ENCODE measurements at places on chromosomes 6 and 20. TPM values are rescaled to one million over a fixed set of nuclear protein-coding genes. Genes with fewer than 3 reads are reported as not detected.

- DNase-seq, result no peak
These were observed 395.0 kb downstream of the SMOC2 start for GRCh38 chr6:168835991-168836390.

DNA sequence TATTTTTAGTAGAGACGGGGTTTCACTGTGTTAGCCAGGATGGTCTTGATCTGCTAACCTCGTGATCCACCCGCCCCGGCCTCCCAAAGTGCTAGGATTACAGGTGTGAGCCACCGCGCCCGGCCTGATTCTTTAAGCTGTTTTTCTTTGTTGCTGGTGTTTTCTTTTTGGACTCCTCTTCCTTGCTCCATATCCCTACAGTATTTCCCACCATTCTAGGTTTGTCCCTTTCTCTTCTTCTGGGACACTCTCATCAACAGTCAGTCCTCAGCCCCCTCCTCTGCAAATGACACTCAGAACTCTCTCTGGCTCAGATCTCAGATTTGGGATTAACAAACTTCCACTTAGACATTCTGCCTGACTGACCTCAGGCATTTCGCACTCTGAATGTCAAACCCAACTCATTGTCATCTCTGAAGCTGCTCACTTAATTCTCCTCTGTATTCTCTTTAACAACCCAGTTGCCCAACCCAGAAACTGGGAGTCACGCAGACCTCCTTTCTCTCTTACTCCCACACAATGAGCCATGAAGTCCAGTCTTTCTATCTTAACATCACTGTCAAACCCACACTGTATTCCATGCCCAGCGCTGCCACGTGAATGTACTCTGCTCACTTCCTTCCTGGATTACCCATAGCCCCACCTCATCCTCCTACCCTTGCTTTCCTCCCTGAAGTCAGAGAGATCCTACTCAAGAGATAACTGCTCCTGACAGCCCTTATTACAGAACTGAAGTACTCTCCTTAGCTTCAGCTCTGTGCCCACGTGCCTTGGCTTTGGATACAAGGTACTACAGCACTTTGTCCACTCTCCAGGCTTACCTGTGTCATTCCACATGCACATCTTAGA is 2.6 kb downstream of the MPIG6B start:
- no peak for DNase-seq

DNA sequence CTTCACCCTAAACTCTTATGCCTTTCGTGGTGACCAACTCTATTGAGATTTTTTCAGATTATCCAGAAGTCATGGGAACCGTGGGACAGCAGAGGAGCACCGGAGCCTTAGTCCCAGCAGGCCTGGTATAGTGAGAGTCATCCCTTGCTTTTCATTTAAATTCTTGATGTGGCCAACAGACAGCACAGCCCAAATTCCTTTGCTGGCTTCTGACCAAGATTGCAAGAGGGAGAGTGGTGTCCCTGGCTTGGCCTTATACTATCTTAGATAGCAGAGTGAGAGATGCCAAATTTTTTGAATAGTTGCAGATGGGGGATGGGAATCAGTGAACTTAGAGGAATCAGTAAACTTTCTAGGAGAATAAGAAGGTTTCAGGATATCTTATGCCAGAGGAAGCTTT is 7.8 kb downstream of the STX11 start:
- no peak for DNase-seq

DNA sequence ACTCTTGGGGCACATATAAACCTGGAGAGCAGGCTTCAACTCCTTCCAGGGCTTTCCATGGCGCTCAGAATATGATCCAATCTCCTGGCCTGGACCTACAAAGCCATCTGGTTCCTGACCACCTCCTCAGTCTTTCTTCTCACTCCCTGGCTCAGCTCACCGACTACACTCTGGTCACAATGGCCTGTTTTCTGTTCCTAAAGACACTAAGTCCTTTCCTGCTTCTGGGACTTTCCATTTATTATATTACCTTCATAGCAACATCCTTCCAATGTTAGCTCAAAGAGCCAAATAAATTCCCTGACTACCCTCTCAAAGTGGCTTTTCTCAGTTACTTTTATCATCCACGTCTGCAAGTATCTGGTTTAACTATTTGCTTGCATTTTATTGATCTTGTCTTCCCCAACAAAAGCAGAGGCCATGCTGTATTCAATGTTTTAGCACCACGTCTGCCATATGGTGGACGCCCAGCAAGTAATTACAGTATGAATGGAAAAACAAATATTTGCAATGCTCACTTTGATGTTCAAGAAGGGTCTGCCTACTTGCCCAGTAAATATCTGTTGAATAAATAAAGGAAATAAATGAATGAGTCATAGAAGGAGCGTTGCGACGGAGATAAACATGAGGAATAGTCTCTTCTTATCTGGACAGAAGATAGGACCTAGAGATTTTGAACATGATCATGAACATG is 328.4 kb downstream of the ESR1 start:
- DNase-seq, result no peak

- no peak for DNase-seq
These were observed 158.8 kb downstream of the DTNBP1 start for GRCh38 chr6:15504040-15504495.

DNA sequence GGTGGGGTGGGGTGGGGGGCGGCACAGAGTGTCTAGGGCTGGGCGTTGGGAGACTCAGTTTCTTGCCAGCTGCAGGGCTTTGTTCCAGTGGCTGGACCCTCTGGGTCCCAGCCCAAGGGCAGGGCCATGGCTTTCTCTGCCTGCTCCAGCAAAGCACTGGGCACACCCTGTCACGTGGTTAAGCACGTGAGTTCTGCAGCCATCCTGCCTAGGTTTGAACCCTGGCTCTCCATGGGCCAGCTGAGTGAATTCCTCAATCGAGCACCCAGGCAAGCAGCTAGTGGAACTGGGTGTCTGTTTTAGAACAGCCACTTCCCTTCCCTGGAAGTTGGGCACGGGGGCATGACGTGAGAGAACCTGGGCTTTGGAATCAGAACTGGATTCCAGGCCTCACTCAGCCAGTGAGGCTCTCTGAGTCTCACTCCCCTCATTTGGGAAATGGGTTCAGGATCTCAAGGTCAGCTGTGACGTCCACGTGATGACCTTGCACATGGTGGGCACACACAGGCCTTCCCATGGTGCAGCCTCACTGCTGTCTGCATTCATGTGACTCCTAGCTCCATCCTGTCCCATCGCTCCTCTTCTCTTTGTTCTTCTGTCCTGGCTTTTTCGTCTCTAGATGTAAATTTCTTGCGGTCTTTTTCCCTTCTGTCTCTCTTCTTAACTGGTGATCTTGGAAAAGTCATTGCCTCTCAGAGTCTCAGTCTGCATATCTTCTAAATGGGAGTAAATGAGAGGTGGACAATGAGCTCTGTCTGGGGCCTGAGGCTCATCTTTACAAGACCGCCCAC is 45.9 kb downstream of the NOL4L start:
- DNase-seq, result no peak

- DNase-seq, result no peak
These were observed 186.2 kb upstream of the TNFAIP3 start for GRCh38 chr6:137680705-137681346.

- DNase-seq, result no peak
These were observed 253.0 kb downstream of the TBC1D7 start for GRCh38 chr6:13075141-13075845.

The PRL gene
- total RNA-seq, result not detected

GRCh38 chr20:44601801-44602204 is 19.4 kb downstream of the PKIG start:
- no peak for DNase-seq

The DDX39B gene
- total RNA-seq, result 658 TPM

GRCh38 chr6:31529329-31530150 is 778 bp downstream of the MCCD1 start:
- peak; percentile 52 for DNase-seq

The SAMD5 gene
- total RNA-seq, result not detected

- DNase-seq, result peak; percentile 27
These were observed 2.1 kb downstream of the MYLIP start for GRCh38 chr6:16130932-16131387.

The TMEM151B gene
- total RNA-seq, result not detected

- DNase-seq, result no peak
These were observed 16.8 kb downstream of the MRS2 start for GRCh38 chr6:24419526-24419925.

Measured in activated naive CD4-positive, alpha-beta T cell treated with anti-CD3 and anti-CD28 coated beads, Interleukin-2, amount 50 U/mL, for 72 hours (primary cell).